ENCODE measurements at places on chromosomes 11 and 22. TPM values are rescaled to one million over a fixed set of nuclear protein-coding genes. Genes with fewer than 3 reads are reported as not detected.

ALDH3B1 gene
- total RNA-seq: 7.5 TPM

LGALS12 gene
- 0.38 TPM for total RNA-seq

DNA sequence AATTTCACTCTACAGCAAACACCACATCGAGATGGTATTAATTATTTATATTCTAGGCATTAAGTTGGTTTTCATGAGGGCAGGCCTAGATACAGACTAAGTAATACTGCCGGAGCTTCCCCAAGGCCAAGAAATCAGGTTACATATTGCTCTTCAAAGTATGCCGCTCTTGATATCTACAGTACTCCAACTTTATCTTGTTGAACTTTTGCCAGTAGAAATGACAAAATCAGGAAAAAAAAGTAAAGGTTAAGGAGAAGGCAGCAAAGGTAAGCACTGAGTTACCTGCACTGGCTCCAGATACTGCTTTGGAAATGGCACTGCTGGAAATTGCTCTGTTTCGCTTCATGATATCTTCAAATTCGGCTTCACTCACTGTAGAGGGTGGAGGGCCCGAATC, 14.4 kb downstream of the CPSF7 start:
- peaks cover 5% of the 10 kb centered on the region for H3K4me1 ChIP-seq
- H3K36me3 ChIP-seq: peaks cover 3% of the 10 kb centered on the region
- H3K27ac ChIP-seq: no peak overlapping the region
- no peak overlapping the region for H3K4me3 ChIP-seq

AMOTL1 gene
- 73.6 TPM for total RNA-seq

GRCh38 chr11:95435628-95436353, 204.8 kb upstream of the SESN3 start:
- H3K27ac ChIP-seq: no peak overlapping the region
- H3K4me1 ChIP-seq: no peaks in the 10 kb centered on the region
- H3K36me3 ChIP-seq: no peaks in the 10 kb centered on the region
- DNase-seq: no peak

GRCh38 chr11:105168457-105168856, 28.9 kb upstream of the CARD18 start:
- no peak for DNase-seq
- no peak overlapping the region for H3K27ac ChIP-seq
- H3K27me3 ChIP-seq: no peaks in the 10 kb centered on the region
- H3K4me1 ChIP-seq: no peaks in the 10 kb centered on the region

KCNJ11 gene
- total RNA-seq: 11.6 TPM

DNA sequence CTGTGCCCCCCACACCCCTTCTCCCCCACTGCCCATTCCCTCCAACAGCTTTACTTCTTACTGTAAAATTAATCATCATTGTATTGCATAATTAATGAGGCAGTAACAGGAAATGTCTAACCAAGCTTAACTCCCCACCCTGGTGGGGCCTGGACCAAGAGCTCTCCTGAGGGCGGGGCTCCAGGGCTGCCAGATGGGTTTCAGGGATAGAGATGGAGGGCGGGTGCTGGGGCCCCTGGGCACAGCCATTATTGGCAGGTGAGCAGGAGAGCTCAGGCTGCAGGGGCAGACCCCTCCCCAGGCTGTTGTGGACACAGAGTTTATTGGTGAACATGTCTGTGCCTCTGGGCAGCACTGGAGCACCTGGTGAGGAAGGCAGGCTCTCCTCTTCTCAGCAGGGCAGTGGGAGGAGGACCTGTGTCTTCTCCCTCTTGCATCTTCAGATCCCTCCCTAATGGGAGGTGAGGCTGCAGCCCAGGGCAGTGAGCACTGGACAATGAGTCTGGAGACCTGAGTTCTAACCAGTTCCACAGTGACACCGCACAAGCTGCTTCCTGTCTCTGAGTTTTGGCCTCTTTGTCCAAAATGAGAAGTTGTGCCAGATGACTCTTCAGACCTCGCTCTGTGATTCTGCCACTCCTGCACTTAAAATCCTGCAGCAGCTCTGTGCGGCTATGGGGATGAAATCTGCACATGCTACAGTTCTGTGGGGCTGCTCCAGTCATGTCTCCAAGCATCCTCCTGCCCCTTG, 233.3 kb downstream of the CEP164 start:
- H3K4me1 ChIP-seq: no peaks in the 10 kb centered on the region
- DNase-seq: no peak
- no peaks in the 10 kb centered on the region for H3K27me3 ChIP-seq
- no peaks in the 10 kb centered on the region for H3K36me3 ChIP-seq
- H3K27ac ChIP-seq: no peak overlapping the region
- H3K4me3 ChIP-seq: no peak overlapping the region

EFEMP2 gene
- total RNA-seq: 105 TPM

DNA sequence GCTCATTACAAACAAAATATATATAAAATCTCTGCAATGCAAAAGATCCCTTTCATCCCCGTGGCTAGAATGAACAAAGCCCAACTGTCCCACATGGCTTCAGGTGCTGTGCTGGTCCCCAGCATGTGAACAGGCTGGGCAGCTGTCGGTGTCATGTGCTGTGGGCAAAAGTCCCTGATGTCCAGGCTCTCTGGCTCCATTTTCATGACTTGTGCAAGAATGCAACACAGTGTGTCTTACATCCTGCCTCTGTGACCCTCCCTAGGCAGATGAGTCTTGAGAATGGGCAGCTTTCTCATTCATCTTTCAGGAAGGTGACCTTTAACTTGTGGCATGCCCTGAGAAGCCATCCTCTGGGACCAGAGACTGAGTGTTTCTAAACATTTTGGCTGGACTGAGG, 14.5 kb downstream of the GUCD1 start:
- no peak overlapping the region for H3K4me3 ChIP-seq
- H3K36me3 ChIP-seq: peaks cover 62% of the 10 kb centered on the region
- H3K27ac ChIP-seq: no peak overlapping the region
- no peak for DNase-seq

OR10A2 gene
- total RNA-seq: not detected

Data from heart left ventricle (tissue), 16 donors.